NCI-H2107 (cell line): ENCODE measurements at places on chromosomes 7 and 10.

DNA sequence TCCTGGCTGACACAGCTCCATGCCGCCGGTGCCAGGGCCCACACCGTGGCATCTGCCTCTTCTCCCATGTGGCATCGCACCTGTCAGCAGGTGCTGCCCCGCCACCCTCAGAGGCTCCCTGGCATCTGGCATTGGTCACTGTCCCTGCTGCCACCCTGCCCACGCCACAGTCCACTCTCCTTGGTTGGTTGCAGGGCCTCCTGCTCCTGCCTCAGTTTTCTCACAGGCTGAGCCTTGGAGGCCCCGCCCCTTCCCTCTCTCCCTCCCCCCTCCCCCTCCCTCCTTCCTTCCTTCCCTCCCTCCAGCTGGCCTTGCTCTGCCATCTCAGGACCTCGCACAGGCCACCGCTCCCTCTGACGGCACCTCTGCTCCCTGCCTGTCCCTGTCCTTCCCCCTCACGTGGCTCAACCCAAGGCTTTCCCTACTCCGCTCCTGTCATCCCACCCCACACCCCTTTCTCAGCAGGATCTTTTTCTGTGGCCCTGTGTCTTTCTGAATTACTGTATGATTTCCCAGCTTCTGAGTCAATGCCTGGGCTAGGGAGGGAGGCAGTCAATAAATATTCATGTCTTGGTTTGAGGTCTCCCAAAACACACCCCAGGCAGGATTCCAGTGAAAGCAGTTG, 87.4 kb downstream of the INPP5A start:
- no peak for DNase-seq

- DNase-seq = no peak
These were observed 61.8 kb downstream of the SHH start for GRCh38 chr7:155750255-155751125.

- DNase-seq = no peak
These were observed 114.4 kb upstream of the ADARB2 start for GRCh38 chr10:1851762-1852161.

DNA sequence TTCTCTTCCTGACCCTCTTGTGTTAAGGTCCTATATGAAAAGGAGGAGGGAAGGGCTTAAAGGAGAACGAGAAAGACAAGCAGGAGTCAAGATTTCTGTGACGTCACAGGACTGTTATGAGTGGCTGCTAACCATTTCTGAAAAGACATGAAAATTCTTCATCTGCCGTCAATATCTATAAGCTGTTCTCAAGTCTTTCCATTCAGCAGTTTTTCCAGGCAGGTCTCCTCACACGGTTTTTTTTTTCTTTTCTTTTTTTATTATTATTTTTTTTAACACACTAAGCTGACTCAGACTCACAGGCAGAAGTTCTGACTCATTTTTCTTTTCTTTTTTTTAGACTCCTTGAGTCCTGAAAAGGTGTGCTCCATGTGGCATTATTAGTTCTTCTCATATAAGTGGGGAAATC, 72.0 kb downstream of the DGKI start:
- no peak for DNase-seq

- DNase-seq = no peak
These were observed 293.2 kb downstream of the FGFR2 start for GRCh38 chr10:121305066-121305465.
